ENCODE measurements at places on chromosomes 2 and 18.

DNA sequence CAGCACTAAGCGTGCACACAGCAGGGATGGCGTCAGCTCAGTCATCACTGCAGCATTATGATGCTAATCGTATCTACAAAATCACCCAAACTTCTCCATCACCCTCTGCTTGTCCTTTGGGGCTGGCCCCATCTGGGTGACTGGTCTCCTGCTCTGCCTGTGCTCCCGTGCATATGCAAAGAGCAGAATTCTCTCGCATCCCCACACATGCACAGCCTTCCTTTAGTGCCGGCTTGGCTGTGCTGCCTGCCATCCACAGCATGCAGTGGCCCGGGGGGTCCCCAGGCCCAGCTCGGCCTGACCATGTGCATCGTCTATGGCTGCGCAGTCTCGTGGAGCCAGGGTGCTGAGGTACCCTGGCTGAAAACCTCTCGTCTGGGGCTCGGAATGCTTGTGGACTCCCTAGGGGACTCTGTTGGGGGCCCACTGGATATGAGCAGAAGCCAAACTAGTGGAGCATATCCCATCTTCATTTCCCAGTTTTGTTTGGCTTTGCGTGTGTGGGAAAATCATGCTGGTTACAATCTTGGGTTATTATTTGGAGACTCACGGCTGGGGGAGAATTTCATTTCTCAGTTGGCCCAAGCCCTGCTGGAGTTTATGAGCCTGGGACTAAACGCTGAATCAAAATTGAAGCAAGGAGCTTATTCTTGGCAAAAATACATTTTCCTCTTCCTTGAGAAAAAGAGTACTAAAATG, 70.9 kb upstream of the HS6ST1 start:
- no peak for DNase-seq

- DNase-seq = no peak
Observed at GRCh38 chr2:46492301-46492700, 12.9 kb downstream of the TMEM247 start.

DNA sequence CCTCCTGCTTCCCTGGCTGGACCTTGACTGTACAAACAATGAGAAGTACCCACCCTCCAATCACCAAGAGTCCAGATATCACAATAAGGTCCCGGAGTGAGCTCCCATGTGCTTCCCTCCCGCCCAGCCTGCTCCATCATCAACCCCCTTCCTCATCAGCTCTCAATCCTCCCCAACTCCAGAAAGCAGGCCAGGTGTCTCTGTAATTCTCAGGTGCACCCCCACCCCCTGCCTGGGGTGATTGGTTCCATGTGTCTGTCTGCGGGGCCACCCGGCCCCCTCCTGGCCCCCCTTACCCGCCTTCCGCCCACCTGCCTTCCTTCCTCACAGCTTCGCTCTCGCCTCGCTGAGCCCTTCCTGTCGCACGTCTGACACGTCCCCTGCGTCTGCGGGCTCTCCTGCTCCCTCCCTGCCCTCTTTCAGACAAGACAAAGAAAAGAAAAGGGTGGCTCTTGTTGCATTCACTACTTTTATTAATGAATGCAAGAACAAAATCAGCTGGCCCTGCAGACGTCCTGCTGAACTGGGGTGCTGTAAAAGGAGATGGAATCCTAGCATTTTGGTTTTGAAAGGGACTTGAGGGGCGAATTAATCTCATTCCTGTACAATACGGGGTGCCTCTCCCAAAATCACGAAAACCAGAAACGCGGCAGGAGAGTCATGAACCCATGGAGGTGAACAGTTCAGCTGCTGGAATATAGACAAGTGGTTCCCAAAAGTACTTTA, 26.5 kb upstream of the IGFBP2 start:
- DNase-seq = no peak

DNA sequence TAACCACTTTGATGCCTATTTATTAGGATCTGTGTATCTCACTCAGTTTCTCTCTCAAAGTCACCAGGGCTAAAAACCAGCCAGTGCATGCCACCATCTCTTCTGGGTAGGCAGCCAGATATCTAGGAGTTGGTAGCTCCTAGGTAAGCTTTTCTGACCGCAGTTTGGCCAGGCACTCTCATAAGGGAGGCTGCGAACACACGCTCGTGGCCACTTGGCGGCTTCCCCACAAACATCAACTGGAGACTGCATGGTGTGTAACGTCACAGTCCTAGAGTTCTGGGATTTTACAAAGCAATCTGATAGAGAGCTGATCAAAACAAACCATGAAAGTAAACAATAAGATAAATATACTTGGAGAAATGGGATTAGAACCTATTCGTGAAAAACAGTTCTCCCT, 424.3 kb upstream of the ACVR2A start:
- DNase-seq = no peak

DNA sequence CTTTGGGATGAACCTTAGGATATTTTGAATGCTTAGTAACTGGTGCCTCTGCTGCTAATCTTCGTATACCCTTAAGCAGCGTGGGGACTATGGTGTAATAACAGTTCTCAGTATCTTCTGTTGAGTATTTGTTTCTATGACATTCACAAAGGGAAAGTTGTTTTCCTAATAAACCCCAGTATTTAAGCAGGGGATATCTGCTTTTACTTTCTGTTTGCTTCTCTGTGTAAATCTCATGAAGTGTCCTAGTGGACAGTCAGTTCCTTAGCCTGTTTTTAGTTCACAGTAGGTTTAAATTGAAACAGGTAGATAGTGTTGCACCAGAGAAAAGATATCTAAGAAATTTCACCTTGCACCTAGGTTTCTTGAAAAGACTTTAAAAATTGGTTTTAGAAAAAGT, 14.9 kb downstream of the KIAA1328 start:
- no peak for DNase-seq

- DNase-seq = no peak
Observed at GRCh38 chr2:233247116-233247515, 4.4 kb upstream of the ATG16L1 start.

- no peak for DNase-seq
Observed at GRCh38 chr2:197904446-197904845, 100.1 kb downstream of the PLCL1 start.

DNA sequence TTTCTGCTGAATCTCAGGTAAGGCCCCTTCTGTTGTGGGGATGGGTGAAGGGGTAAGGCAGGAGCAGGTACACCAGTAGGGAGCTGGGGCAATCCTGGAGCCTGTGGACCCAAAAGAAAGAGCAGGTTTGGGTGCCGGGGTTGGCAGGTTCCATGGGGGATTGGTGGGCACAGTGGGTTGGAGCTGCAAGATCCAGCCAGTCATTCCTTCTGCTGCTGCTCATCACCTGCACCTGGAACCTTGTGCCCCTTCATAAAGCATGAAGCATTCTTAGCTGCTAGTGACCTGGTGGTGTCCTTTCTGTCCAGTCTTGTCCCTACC, 24.9 kb downstream of the FHOD3 start:
- DNase-seq = no peak

GRCh38 chr18:12005538-12006487, 24.5 kb downstream of the IMPA2 start:
- DNase-seq = peak; percentile 1

GRCh38 chr18:7383002-7383980, 152.4 kb downstream of the LRRC30 start:
- no peak for DNase-seq

DNA sequence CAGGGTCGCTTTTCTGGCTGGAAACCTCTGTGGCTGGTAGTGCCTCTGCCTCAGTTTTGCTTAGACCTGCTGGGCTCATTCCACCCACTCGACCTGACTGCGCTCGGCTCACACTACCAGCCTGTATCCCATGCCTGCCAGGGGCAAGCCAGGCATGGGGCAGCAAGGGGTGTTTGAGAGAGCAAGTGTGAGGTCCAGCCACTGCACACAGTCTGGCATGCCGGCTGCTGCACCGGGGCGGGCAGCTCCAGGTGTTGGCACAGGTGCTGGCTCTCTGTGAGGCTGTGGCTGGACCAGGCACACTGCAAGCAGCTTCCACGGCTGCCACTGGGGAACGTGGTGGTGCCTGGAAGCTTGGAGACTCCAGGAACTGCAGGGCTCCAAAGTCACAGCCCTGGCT, 90.9 kb downstream of the ATAD2B start:
- DNase-seq = no peak

DNA sequence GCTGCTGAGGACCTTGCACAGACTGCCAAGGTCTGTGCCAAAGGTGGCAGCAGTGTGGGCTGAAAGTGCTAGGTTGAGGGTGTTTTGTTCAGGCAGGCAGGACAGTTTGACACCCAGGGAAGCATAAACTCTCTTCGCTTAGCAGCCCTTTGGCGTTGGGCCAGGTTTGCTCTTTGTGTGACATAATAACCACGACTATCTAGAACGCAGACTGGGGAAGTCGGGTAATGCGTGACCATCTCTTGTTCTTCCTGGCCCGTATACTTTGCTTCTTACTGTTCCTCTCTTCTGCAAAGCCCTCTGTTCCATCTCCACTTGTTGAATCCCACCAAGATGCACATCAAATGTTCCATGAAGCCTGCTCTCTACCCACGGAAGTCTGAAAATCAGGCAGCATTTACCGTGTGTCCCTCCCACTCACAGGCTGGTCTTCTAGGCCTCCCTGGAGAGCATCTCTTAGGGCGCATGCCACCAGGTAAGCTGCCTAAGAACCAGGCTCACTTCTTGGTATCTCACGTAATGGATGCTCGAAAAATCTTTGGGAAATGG, 96.7 kb upstream of the LMAN1 start:
- DNase-seq = peak; percentile 9

Measured in right kidney (tissue), 9 donors.